ENCODE measurements at places on chromosomes 6 and 20. TPM values are rescaled to one million over a fixed set of nuclear protein-coding genes. Genes with fewer than 3 reads are reported as not detected.

DNA sequence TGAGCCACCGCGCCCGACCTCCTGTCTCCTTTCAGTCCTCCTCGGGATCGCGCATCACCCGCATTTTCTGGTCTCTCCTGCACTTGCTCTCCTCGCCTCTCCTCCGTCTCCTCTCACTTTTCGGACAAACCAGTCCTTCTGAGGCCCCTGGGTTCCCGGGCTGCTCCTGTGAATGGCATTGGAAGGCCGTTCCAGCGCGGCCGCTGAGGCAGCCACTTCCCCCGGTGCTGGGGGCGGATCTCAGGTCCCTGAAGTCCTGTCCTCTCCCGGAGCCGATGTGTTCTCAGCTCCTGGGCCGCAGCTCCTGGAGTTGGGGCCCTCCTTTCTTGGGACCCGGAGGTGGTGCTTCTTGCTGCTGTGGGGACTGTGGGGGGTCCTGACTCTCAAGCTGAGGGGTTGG, 803 bp downstream of the MICB start:
- peak; percentile 31 for DNase-seq

DNA sequence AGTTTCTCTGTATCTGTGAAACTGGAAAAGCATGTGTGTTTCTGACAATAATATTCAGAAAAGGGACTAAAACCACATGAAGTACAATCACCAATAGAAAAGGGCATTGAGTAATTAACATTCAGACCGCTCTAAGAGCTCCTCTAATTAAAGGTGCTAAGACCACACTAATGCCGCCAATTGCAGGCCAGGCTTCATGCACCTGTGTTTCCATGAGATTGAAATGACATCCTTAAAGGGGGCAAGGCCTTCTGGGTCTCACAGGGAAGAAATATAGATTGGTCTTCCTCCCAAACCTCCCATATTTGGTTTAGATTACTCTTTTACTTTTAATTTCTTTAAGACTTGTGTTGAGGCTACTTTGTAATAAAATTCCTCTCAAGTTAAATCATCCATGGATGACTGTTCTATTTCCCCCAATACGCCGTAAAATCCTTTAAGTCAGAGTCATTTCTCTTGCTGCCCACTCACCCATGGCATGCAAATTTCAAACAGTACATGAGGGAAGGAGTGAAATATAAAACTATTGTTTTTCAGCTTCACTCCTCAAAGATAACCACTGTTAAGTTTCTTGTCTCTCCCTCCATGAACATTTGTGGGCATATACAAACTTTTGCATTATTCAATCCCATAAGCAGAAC, 110.6 kb downstream of the UBE3D start:
- peak; percentile 53 for DNase-seq

- DNase-seq, result peak; percentile 13
These were observed 128.9 kb downstream of the TMEM200A start for GRCh38 chr6:130494729-130495128.

- no peak for DNase-seq
These were observed 31.6 kb upstream of the NEDD9 start for GRCh38 chr6:11264100-11264499.

- no peak for DNase-seq
These were observed 19.2 kb downstream of the FKBP1A start for GRCh38 chr20:1373614-1374013.

GRCh38 chr20:34281177-34281576, 22.0 kb downstream of the AHCY start:
- DNase-seq, result no peak

DNA sequence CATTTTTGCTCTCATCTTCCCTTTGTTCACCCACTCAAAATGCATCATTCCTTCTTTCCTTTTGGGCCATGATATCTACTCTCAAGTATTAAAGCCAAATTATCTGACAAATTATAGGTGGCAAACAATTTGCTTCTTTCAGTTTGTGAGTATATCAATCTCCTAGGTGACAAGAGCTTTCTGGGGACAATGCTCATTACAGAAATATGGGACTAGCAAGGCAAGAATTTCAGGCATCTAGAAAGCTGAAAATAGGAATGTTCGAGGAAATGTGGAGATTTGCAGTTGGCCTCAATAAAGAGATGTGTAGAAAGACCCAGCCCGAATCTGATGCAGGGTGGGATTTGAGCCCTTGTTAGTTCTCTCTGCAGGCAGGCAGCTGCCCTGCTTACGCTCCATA, 71.8 kb downstream of the ALDH8A1 start:
- DNase-seq, result no peak

DNA sequence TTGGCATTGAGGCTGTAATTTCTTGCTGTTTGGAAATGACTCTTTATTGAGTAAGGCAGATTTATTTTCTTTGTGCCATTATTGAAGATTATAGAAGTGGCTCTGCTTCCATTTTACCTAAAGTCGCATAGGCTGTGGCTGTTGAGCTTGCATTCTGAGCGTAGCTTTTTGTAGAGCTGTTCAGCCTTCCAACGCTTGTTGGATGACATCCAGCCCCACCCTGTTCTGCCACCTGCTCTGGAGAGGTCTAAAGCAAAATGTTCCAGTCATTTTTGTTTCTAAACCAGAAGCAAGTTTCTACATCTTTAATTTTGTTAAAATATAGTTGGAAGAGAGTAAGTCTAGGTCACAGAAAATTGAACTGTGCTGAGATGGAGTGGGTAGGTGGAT, 24.4 kb downstream of the UST start:
- no peak for DNase-seq

- DNase-seq, result no peak
These were observed 5.0 kb downstream of the SMIM28 start for GRCh38 chr6:138382498-138383265.

DNA sequence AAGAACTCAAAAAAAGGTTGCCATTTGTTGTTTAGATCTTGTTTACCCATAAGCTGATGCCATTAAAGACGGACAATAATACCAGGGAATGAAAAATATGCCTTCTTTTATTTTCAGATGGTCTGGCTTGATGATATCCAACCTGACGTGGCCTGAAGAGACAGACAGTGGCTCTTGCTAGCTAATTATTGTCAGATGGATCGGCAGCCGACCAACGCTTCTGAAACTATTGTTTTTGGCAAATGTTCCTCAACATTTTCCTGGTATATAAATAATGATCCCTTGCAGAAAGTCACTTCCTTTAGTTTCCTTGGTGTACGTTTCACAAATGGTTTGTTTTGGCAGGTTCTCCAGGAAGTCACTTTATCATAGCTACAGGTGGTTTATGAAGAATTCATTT, 290.9 kb upstream of the TSHZ2 start:
- DNase-seq, result no peak

GRCh38 chr6:13418844-13419243, 68.6 kb downstream of the GFOD1 start:
- DNase-seq, result no peak

DNA sequence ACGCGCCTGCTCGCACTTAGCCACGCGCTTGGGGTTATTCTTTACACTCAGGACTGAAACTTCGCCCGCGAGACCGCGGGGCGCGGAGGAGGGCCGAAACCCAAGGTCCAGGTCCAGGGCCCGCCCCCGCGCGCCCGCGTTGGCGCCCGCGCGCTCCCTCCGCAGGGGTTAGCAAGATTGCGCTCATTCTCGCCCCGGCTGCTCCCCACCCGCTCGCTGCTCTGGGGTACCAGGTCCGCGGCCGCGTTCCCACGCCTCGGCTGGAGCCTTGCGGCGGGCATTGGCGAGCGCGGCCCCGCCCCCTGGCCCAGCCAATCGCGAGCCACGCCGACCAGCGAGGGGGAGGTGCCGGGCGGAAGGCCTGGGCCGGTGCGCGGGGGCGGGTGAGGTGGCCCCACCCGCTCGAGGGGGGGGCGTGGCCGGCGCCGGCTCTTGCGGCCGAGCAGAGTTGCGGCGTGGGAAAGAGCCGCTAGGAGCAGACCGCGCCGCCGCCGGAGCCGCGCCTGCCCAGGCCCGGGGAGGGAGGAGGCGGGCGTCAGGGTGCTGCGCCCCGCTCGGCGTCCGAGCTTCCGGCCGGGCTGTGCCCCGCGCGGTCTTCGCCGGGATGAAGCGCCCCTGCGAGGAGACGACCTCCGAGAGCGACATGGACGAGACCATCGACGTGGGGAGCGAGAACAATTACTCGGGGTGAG, at the start of gene HEY2:
Gene HEY2, plus strand, starts transcription at position 460 of the 692 bp plus-strand sequence. Its CDS starts 145 bp downstream, at position 605.
- peak; percentile 69 for DNase-seq

DNA sequence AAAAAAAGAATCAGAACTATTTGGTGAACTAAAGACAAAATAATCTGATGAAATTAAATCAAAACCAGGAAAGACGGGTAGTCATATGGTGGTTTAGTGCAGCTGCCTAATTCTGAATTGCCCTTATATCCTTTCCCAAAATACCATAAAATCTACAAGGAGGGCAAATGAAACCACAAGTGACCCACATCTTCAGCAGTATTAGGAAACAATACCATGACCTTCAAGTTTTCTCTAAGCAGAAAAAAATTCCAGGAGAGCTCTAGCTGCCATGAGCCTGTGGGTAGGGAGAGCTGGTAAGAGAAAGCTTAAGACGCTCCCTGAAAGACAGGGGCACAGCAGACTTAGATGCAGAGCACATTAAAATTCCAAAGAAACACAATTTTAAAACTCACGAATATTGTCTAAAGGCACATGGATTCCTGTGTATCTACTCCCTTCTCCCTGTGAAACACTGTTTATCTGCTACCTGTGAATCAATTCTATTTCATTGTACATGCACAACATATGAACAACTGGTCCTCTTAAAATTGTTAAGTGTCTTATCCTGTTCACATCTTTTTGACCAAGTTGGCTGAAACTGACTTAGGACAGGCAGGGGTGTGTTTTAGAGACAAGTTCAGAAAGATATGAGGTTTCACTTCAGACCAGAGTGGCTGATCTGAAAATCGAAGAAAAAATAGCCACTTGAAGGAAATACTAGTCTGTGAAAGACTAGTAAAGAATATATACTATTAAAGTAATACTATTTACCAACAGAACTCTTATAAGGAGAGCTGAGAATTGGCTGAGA, 153.6 kb upstream of the SHLD1 start:
- DNase-seq, result no peak

GRCh38 chr6:28104392-28105244, 19.8 kb upstream of the ZSCAN16 start:
- peak; percentile 81 for DNase-seq

DNA sequence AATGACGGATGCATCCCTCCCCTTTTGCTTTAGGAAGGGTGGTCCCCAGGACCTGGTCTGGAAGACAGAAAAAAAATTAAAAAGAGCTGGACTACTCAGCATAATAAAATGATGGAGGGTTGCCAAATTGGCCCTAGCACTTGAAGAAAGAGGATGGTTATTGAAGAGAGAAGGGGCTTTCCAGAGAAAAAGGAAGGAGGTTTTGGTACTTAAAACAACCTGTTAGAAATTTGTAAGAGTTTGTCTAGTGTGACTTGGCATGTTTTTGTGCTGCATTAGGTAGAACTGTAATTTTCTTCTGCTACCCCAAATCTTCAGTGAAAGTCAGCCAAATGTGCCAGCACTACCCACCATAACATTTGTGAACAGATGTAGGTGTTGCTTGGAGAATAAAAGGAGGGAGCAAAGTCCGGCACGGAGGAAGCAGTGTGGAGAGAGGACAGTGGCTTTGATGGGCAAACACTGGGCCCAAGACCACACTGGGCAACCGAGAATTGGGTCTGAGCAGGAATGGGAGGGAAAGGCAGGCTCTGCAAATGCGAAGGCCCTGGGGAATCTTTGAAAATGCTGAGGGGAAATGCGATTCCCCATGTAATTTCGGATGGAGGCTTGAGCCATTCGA, 160.9 kb downstream of the QRSL1 start:
- no peak for DNase-seq

- peak; percentile 63 for DNase-seq
These were observed at the start of gene LRFN2 for GRCh38 chr6:40587240-40588069. Gene LRFN2 (minus strand): TSS chr6:40587364.

GRCh38 chr6:125829433-125829832, 38.7 kb downstream of the NCOA7 start:
- DNase-seq, result no peak

GRCh38 chr20:46699651-46700359, 9.6 kb upstream of the SLC2A10 start:
- peak; percentile 72 for DNase-seq

DNA sequence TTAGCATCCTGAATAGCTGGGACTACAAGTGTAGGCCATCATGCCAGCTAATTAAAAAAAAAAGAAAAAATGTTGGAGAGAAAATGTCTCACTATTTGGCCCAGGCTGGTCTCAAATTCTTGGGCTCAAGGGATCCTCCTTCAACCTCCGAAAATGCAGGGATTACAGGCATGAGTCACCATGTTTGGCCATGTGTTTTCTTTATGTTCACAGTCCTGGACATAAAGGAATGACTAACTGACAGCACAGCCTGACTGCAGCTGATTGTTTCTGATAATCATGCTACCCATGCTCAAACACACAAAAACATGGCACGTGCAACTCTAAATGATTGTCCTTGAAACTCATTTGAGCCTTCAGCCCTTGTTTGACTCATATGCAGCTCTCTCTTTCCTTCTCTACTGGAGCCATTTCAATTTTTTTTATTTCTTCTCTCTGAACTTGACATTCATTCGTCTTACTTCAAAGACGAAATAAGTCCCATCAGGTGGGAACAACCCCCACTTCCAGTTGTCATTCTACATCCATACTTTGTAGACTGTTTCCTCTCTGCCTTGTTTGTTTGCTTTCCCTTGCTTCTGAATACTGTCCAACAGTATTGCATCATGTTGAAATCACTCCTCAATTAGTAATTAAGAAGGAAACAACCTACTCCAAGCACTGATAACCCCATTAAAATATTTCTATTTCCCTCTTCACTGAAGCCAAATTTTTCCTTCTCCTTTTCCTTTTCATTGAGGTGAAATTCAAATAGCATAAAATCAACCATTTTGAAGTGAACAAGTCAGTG, 413.0 kb downstream of the BMP2 start:
- peak; percentile 70 for DNase-seq

DNA sequence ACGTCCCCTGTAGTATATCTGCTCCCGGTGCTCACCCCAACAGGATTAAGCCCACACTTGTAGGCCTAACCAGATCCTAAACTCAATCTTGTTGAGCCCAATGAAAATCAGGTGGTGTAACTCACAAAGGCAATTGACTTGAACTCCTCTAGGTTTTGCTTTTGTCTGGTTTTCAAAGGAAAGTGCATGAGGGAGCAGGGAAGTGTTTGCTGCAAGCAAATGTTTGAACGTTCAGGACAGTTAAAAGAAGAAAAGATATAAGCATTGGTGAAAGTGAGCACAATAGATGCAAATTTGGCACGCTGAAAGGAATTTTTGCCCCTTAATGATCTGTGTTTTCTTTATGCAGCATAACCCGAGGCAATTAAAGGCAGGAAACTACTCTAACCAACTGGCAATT, 212.6 kb downstream of the PLCB1 start:
- no peak for DNase-seq

The PPP1R16B gene
- total RNA-seq, result 0.12 TPM

The LCA5 gene
- 0.73 TPM for total RNA-seq

The CLPSL2 gene
- total RNA-seq, result not detected

The HLA-DQA1 gene
- not detected for total RNA-seq

The STX7 gene
- 17.3 TPM for total RNA-seq

The C20orf144 gene
- not detected for total RNA-seq

The IL17F gene
- not detected for total RNA-seq

The MUC21 gene
- total RNA-seq, result not detected

The OLIG3 gene
- total RNA-seq, result not detected

The TPX2 gene
- 128 TPM for total RNA-seq

The SLC13A3 gene
- not detected for total RNA-seq

The TINAG gene
- total RNA-seq, result not detected

All from PC-3 (cell line).